Left colon (tissue), 2 donors: ENCODE measurements at places on chromosomes 12 and 14. TPM values are rescaled to one million over a fixed set of nuclear protein-coding genes. Genes with fewer than 3 reads are reported as not detected.

The TC2N gene
- 65.2 TPM for total RNA-seq

The ACVRL1 gene
- total RNA-seq, result 188 TPM

The TAS2R46 gene
- total RNA-seq, result 2.5 TPM

The GLI1 gene
- total RNA-seq, result 1.9 TPM

The LRRK2 gene
- total RNA-seq, result 1.7 TPM

The ALX1 gene
- total RNA-seq, result not detected

The SDR9C7 gene
- total RNA-seq, result not detected

The PTPRB gene
- 27.6 TPM for total RNA-seq

The PRH2 gene
- not detected for total RNA-seq

The CALCOCO1 gene
- 65.0 TPM for total RNA-seq

The SSPN gene
- 20.6 TPM for total RNA-seq

The PLEKHH1 gene
- total RNA-seq, result 54.0 TPM

The C3AR1 gene
- 2.1 TPM for total RNA-seq

The LMBR1L gene
- 44.7 TPM for total RNA-seq

DNA sequence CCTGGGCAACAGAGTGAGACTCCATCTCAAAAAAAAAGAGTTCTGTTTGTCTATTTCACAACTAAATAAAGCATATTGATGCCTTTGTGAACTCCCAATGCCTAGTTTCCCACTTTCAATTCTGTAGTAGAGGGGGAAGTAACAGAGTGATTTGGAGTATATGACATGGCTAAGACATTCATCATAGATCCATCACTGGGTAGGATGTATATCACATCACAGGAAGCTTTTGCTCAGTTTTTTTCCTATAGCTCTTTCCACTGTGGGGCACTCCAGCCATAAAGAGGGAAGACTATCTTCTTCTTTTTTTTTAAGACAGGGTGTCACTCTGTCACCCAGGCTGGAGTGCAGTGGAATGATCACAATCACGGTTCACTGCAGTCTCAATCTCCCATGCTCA, 154.0 kb upstream of the BCL2L14 start:
- DNase-seq, result no peak

DNA sequence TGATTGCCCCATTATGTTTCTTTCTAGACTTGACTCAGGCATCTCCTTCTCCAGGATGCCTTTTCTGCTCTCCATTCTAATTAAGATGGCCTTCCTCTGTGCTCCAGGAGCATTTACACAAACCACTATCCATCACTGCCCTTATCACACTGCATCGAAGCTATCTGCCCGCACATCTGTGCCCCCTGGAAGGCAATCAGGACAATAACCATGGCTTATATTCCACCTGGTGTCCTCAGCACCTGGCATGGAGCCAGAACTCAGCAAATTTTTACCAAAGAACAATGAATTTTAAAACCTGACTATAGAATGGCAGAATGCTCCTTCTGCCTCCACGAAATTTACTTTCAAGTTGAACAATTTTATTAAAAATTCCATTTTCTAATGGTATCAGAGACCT, 465.8 kb downstream of the APAF1 start:
- no peak for DNase-seq

DNA sequence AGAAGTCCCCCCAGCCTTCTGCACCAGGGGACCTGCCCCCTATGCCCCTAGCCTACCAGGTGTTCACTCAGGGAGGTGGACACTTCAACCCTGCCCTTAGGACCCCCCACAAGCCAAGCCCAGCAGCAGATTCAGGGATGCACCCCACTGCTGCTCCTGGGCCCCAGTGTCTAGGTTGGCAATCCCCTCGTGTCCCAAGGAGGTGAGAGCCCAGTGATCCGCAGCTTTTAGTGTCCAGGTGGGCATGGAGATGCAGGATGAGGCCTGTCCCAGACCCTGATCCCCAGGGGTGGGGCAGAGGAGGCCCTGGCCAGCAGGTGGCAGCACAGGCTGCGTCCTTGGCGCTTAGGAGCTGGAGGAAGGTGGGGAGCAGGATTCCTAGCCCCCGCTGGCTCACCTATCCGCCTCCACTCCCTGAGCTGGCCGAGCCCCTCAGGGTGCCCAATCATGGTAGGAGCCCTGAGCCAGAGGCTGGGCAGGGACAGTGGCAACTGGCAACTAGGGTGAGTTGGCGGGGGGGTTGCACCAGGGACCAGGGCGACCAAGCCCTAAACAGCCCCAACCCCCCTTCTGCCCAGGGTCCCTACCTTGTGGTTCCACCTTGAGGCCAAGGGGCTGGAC, 4.1 kb downstream of the CKB start:
- peak; percentile 84 for DNase-seq

GRCh38 chr12:79000501-79000900, 135.9 kb downstream of the SYT1 start:
- no peak for DNase-seq

- no peak for DNase-seq
These were observed 303.4 kb downstream of the KCNC2 start for GRCh38 chr12:74906224-74906623.

- no peak for DNase-seq
These were observed 340.1 kb downstream of the BCAT1 start for GRCh38 chr12:24608637-24609285.

DNA sequence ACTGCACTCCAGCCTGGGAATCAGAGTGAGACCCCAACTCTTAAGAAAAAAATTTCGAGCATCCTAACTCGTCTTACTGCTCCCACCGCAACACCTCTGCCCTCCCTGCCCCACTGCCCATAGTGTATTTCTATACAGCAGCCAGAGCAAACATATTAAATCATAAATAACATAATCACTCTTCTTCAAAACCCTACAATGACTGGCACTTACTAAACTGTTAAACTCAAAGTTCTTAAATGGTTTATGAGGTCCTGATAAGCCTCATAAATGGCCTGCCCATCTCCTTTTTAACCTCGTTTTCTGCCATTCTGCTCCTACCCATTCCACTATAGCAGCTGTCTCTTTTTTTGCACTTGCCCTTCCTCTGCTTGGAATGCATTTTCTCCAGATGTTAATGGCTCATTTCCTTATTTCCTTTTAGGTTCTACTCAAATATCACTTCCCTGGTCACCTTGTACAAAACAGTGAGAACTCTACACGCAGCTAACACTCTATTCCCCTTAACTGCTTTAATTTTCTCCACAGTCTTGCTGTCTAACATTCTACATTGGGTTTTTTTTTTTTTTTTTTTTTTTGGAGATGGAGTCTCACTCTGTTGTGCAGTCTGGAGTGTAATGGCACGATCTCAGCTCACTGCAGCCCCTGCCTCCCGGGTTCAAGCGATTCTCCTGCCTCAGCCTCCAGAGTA, 45.2 kb downstream of the CDK17 start:
- DNase-seq, result no peak

DNA sequence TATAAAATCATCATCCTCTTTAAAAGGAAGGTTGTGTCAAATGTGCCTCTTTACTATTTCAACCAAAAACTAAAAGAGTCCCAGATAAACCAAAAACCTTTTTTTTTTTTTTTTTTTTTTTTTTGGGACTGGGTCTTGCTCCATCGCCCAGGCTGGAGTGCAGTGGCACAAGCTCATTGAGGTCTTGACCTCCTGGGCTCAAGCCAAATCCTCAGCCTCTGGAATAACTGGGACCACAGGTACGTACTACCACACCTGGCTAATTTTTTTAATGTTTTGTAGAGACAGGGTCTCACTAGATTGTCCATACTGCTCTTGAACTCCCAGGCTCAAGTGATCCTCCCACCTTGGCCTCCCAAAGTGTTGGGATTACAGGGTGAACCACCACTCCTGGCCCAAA, 16.4 kb upstream of the SELPLG start:
- DNase-seq, result no peak

DNA sequence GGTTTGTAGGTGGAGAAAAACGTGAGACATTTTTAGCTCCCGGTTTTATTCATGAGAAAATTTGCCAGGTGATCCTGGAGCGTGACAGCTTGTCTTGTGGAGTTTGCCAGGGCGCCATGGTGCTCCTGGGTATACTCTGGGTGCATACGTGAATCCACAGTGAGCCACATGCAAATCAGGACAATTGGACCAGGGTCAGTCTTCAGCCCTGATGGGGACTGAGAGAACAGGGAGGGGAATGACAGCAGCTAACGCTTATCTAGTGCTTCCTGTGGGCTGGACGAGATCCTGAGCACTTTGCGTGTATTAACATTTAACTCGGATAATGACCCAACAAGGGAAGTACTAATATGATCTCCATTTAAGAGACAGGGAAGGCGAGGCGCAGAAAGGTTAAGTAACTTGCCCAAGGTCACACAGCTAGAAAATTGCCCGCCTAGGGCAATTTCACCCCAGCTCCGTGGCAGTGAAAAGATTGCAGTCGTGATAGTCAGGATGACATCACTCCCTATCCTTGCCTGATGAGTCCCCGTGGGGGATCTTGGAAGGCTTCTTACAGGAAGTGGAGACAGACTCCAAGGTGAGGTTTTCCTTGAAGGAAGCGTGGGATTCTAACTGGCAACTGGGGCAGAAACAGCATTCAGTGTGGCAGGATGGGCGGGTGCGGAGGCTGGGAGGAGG, 118.4 kb upstream of the NCOR2 start:
- DNase-seq, result no peak

- DNase-seq, result no peak
These were observed 106.7 kb downstream of the AEBP2 start for GRCh38 chr12:19546027-19546426.

- DNase-seq, result peak; percentile 28
These were observed 32.6 kb upstream of the CD9 start for GRCh38 chr12:6167327-6168280.

DNA sequence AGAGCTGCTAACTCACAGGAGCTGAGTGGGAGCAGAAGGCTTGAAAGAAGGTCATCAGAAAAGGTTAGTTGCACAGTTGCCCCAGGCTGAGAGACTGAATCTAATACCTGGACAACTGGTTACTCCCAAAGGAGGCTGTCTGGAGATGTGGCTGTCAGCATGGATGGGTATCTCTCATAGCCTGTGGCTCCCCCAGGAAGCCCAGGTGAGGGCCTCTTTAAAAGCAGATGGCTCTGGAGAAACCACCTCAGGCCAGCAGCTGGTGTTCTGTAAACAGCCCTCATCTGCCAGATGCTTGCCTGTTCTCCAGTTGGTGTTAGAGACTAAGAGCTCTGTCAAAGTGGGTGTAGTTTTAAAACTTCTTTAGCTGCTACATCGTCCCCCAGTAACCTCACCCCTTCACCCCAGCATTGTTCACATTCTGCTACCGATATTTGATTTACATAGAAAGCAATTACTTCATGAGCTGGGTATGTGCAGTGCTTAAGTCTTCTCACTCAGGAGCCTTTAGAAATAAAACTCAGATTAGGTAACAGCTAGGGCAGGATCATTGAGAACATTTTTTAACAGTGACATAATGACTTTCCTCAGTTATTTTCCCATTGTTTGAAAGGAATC, 25.8 kb downstream of the DACT1 start:
- DNase-seq, result no peak

DNA sequence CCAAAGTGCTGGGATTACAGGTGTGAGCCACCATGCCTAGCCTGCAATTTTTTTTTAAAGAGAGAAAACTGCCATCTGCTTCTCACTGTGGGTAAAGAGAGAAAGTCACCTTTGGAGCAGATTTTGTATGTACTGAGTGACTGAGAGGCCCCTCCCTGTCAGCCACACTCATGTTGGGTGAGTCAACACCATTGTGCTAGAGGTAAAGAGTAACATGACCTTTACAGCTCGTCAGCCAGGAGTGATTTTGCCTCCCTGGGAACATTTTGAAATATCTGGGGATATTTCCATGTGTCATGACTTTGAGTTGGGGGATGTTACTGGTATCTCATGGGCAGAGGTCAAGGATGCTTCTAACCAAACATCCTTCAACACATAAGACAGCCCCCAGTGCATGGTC, 115.2 kb downstream of the KSR2 start:
- peak; percentile 62 for DNase-seq
